ENCODE measurements at places on chromosomes 5 and 9. TPM values are rescaled to one million over a fixed set of nuclear protein-coding genes. Genes with fewer than 3 reads are reported as not detected.

Gene CD72
- 1.9 TPM for polyA plus RNA-seq

Gene HMMR
- 16.8 TPM for polyA plus RNA-seq

GRCh38 chr5:71957292-71957898 is 149.9 kb upstream of the MAP1B start:
- no peak for DNase-seq

DNA sequence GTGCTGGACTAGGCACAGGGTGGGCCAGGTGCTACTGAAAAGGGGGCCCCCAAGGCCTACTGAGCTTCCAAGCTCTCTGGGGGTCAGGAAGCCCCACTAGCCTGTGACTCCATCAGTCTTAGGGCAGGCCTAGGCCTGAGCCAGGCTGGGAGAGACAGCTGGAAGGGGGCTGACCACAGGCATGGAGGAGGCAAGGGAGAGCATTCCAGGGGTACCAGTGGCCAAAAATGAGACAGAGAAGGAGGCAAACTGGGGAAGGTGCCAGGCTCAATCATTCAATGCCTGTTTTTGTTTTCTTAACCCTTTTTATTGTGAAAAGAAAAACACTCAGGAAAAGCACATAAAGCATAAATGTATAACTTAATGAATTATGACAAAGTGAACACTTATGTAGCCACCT is 26.2 kb upstream of the TCF7 start:
- peak; percentile 26 for DNase-seq

- DNase-seq: no peak
Observed at GRCh38 chr5:32290922-32291321, 21.8 kb downstream of the MTMR12 start.

DNA sequence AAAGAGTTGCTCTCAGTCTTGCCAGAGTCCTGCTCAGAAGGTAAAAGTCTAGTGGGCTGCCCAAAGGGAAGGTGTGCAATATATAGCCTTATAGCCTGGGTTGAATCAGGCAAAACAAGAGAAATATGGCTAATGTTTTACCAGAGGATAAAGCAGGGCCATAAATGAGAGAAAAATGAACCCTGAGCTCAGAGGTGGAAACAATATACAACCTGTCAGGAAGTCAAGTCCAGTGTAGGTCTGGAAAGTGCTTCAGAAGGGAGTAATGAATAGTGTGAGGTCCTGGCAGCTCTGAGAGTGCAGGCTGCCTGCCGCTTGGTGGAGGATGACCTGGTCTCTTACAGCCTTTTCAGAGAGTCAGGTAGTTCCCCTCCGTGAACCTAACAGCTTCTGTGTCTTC is 177.8 kb upstream of the TNC start:
- DNase-seq: no peak

- no peak for DNase-seq
Observed at GRCh38 chr9:84031534-84031933, 50.9 kb downstream of the RMI1 start.

All from GM23248 (cell line).